ENCODE measurements at places on chromosomes 5 and 9.

GRCh38 chr5:151605559-151605958 is 14.4 kb upstream of the FAT2 start:
- DNase-seq = no peak

DNA sequence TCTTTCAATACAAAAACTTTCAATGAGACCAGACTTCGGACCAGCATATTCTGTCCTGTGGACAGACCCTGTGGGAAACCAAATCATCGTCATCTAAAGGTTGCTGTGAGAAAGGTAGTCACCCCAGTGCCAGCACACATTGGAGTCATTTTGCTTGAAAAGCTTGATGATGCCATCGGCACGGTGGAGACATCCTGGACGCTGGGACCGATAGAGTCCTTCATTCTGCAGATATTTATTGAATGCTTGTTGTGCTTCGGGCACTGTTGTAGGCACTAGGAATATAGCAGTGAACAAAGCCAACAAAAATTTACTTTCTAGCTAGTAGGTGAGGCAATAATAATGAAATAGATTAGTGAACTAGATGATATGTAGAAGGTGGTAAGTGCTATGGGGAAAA is 34.9 kb downstream of the SNX18 start:
- no peak for DNase-seq

- no peak for DNase-seq
Observed at GRCh38 chr5:90696153-90696552, 137.6 kb downstream of the ADGRV1 start.

- peak; percentile 18 for DNase-seq
Observed at GRCh38 chr5:139746691-139747582, 48.7 kb upstream of the PSD2 start.

DNA sequence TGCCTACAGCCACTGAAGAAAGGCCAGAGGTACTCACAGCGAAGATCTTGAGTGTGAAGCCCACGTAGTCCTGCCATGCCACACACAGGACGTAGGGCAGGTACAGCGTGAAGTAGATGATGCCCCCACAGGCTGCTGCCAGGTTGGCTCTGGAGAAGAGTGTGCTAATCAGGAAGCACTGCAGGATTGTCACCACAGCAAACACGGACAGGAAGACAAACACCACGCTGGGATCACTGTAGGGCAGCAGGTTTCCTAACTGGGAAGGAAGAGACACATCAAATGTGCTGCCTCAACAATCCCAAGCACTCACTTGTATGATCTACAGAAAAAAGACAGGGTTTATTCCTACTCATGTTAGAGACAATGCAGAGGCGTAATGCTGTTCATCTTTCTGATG is 63.0 kb downstream of the NIPSNAP3B start:
- DNase-seq = no peak

- DNase-seq = no peak
Observed at GRCh38 chr5:115461506-115462290, 82.9 kb downstream of the FEM1C start.
